ENCODE measurements at places on chromosomes 1 and 21. TPM values are rescaled to one million over a fixed set of nuclear protein-coding genes. Genes with fewer than 3 reads are reported as not detected.

MX2 gene
- 0.46 TPM for total RNA-seq

GRCh38 chr1:17161137-17161740 lies 42.0 kb upstream of the PADI2 start:
- DNase-seq: no peak

DNA sequence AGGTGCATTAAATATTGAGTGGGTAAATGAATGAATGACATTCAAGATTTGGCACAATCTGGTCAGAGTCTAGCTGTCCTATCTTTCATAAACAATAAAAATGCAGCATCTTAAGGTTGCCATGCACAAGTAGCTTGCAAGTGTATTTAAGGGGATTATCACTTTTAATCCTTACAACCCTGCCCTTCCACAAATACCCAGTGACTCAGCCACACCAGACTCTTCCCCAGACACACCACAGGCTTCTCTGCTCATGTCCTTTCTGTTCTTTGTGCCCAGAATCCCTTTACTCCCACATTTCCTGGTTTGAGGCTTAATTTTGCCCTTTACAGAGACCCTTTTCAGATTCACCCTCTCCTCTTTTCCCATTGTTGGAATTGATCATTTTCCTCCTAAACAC lies 59.8 kb downstream of the KIRREL1 start:
- DNase-seq: no peak

DNA sequence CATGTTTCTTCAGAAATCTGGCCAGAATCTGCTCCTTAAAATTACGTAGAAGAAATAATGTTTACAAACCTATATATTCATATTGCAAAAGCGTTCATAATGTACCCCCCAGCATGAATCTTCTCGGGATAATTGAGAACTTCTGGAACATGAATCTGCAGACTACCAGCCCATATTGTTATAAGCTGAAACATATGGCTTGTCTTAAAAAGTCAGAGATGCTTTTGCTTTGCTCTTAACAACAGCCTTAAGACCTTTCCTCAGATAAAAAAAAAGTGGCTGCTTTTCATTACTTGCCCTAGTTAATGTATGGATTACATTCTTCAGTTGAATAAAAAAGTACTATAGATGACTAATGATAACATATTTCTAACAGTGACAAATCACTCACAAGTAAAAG lies 15.0 kb upstream of the ZZZ3 start:
- no peak for DNase-seq

- DNase-seq: no peak
Measured at GRCh38 chr1:183097438-183098051, 74.3 kb downstream of the LAMC1 start.

DNA sequence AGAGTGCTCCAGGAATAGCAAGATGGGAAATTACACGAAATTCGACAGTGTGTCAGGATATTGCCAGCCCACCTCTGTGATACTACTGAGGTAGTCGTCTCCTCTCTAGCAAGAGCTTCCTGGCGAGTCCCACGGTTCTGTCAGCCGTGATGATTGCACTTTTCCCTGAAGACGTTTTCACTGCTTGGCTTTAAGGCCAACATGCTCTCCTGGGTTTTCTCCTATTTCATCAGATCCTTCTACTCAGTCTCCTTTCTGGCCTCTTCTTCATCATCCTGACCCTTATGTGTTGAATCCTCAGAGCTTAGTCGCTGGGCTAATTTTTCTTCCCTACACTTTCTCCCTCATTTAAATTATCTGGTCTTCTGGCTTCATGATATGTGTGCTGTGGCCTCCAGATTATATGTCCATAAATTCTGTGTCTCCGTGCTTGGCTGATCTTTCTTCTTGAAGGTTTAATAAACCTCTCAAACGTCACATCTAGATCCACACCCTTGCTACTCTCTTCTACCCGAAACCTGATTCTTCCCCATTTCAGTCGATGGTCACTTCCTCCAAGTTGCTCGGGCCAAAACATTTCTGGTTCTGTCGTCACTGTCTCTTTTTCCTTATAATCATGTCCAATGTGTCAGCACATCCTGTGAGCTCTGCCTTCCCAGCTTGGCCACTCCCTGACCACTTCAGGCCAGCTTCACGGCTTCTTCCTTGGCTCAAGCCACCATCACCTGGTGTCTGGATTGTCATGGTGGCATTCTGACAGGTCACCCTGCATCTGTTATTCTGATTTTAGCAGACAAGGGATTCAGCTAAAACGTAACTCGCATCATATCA lies 12.2 kb downstream of the OR2B11 start:
- DNase-seq: no peak

All from PC-3 (cell line).